ENCODE measurements at places on chromosomes 3 and 15.

GRCh38 chr3:102174312-102174712 is 260.5 kb upstream of the ZPLD1 start:
- DNase-seq, result no peak

DNA sequence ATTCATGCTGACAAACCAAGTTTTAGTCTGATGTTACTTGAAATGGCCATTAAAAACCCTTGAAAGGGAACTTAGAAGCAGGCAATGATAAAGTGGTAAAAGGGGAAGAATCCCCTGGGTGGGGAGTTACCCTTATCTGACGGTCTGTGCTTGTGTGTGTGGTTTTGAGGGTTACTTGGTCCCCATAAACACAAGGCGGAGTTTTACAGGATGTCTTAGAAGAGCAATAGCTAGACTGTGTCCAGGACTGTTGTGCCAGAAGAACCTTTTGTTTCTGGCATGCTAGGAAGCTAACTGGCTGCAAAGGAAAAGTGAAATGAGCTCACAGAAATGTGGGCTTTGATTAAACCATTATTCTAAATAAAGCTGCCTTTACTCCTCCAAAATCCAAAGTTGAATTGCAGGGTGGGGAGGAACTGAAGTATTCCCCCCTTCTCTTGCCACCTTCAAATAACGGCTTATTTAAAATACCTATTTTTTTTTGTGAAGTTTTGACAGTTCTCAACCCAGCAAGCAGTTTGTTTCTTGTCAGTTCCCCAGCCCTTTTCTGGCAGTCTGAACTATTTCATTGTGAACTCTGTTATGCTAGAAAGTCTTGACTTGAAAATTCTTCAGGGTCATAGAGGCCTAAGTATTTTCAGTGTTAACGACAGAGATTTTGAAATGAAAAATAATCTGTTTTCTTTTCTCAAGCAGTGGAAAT is 443.5 kb downstream of the OTOL1 start:
- no peak for DNase-seq

DNA sequence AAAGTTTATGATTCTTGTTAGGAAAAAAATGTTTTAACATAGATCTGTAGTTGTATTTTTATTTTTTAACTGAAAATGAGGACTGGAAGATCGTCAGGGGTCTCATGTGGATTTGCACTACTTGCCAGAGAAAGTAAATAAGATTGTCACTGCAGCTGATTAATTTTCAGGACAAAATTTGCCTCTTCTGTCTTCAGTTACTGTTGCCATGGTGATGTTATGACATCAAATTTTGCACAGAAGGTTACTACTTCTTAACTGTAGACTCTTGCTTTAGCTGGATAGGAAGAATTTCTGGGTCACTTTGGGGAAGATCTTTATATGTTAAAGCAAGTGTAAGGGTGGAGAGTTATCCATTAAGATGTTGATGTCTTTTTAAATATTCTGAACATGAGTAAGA is 82.2 kb upstream of the WDR72 start:
- DNase-seq, result no peak

- DNase-seq, result no peak
Observed at GRCh38 chr15:41337631-41338522, 5.2 kb downstream of the NUSAP1 start.

DNA sequence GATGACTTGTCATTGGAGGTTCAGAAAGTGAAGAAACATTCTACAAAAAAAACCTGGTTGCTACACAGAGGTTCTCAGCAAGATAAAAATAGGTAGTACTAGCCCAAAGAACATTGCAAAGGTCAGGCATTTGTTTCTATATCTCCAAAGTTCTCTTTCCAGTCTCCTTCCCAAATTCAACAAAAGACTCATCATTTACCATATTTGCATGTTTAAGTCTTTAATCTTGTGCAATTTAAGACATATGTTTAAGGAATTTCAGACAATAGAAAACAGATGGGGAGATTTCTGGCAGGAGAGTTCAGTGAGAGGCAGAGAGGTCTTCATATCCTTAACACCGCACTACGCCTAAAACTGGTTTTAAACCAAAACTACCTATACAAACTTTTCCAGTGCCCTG is 173.8 kb upstream of the THBS1 start:
- DNase-seq, result no peak

All from upper lobe of left lung (tissue), 6 donors.